ENCODE measurements at places on chromosomes 6 and 20.

DNA sequence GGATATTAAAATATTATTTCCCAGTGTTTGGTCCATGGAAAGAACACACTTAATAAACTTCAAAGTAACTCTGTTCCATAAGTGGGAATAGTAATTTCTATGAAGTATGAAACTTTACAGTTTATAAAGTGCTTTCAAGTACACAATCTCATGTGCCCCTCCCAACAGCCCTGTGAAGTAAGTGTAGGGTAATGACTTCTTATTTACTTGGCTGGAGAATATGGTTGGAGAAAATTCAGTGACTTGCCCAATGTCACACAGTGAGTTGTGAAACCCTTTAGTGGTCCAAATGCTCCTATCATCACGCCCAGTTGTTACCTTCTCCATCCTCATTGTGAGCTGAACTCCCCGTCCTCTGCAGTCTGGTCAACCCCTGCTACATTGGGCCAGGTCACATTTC lies 141.2 kb downstream of the PDE7B start:
- no peak for DNase-seq

DNA sequence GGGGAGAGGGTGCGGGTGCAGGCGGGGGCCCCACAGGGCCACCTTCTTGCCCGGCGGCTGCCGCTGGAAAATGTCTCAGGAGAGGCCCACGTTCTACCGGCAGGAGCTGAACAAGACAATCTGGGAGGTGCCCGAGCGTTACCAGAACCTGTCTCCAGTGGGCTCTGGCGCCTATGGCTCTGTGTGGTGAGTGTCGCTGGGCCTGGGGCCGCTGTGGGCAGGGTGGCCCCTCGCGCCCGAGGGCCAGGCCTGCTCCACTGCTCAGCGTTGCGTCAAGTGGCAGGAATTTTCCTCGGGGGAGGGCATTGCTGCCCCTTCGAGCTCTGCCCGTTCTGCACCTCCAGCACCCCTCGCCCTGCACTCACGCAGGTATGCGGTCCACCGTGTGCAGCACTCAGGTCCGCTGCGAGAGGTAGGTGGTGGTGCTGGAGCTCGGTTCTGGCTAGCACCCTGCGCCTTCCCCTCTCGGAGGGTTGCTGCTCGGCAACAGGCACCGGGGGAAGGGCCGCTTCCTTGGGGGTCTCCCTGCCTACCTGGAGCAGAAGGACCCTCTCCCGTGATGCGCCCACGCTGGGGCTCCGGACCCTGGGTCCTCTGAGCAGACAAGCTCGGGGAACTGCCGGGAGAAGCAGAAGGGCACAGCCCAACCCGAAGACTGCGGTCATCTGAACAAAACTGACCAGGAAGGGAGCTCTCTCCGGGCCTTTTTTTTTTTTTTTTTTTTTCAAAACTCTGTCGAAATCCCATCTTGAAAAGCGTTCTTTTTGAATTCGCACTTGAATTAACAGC lies 674 bp downstream of the MAPK14 start:
- DNase-seq = no peak

GRCh38 chr20:22460231-22460630 lies 124.1 kb downstream of the FOXA2 start:
- no peak for DNase-seq

DNA sequence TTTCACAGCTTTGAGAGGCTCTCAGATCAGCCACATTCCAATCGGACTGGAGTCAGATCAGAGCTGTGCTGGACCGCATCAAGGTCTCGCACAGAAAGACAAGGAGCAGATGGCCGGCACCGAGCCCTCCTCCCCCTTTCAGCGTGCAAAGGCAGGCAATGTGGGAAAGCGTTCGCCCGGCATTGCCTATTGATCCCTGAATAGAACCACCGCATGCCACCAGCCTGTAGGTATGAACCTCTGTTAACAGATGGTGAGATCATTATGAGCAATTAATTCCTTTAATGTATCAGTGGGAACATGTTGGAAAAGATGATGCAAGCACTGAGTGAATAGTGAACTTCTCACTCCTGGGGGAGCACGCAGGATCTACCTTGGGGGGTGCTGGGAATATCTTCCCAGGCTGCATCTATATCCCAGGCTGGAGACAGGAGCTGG lies 117.5 kb upstream of the ID4 start:
- DNase-seq = no peak

GRCh38 chr20:55632592-55632991 lies 372.7 kb downstream of the CBLN4 start:
- no peak for DNase-seq

GRCh38 chr20:44314870-44315269 lies 3.9 kb upstream of the FITM2 start:
- no peak for DNase-seq

DNA sequence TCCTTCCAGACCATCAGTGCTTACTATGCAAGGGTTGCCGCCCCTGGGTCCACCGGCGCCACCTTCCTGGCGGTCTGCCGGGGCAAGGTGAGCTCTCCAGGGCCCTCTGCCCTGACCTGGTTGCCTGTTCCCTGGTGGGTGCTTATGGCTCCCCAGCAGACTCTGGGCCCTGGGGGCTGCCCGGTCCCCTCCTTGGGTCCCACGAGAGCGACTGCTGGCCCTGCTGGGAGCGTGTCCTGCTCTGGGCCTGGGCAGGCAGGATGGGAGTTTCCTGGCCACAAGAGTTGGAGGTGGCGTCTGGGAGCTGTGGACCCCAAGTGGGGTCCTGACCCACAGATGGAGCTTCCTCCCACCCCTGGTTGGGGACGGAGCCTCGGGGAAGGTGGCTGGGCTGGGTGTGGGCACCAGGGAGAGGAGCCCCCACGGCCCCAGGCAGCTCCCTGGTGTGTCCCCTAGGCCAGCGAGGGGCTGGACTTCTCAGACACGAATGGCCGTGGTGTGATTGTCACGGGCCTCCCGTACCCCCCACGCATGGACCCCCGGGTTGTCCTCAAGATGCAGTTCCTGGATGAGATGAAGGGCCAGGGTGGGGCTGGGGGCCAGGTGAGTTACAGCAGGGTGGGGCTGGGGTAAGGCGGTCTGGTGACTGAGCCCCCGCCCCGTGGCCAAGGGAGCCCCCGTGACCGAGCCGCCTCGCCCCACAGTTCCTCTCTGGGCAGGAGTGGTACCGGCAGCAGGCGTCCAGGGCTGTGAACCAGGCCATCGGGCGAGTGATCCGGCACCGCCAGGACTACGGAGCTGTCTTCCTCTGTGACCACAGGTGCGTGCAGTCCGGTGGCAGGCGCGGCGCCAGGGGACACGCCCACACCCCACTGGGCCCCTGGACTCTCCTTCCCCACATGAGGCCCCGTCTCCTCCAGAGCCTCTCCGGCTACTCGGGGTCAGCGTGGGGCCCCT lies 7.1 kb upstream of the TNFRSF6B start:
- no peak for DNase-seq

- no peak for DNase-seq
Observed at GRCh38 chr20:9388160-9388812, 126.1 kb upstream of the LAMP5 start.

DNA sequence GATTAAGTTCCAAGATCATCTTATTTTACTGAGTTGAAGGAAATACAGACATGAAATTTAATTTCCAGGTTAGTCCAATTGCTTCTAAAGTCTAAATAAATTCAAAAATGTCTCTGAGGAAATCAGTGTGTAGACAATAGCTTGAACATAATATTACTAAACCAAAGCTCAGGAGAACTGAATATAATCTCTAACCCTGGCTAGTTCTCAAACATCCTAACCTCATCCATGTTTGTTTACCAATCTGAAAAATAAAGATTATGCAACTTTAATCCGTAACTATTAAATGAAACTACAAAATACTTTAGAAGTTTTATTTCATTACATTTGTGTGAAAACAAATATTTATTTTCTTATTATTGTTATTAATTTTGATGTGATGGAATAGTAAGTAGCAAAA lies 387.2 kb downstream of the TBC1D32 start:
- no peak for DNase-seq

GRCh38 chr6:27785294-27785693 lies 126.9 kb downstream of the OR2B2 start:
- DNase-seq = no peak

GRCh38 chr6:166720856-166721255 lies 93.8 kb upstream of the RPS6KA2 start:
- DNase-seq = no peak

DNA sequence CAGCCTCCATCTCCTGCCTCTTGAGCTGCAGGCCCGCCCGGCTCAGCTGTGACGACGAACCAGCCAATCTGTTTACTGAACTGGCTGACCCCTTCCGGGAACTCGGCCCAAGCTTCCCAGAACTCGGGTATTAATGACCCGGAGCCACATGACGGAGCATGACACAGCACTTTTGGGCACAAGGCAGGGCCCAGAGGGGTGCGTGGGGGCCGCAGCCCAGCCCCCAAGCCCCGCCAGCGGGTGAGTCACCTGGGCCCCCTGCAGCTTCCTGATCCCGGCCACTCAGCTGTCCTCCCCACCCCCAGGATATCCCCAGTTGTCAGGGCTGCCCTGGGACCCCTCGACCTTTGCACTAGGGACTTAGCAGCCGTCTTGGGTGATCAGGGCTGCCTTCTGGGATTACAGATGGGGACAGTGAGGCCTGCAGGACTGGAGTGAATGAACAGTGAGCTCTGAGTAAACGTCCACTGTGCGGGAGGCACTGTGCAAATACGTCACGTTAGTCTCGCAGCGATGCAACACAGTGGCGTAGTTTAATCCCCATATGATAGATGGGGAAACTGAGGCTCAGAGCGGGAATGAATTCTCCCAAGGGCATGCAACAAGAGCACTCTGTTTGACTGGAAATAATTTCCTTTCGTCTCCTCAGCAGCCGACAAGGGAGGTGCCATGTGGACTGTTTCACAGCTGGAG lies 102.1 kb downstream of the CEBPB start:
- no peak for DNase-seq

DNA sequence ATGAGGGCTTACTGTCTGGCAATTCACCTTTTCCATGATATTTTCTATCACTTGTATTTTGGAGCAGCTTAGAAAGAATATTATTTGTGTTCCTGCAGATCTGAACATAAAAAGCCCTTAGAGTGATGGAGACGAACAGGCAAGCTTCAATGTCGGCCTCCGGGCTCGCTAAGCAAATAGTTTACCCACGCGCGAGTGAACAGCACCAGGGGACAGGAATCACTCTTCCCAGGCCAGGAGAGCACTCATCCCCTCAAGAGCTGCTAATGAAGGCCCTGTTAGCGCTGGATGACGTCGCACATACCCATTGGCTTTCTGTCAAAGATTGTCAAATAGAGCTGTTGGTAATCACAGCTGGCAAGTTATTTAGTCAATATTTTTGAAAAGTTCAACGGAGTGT lies 395.7 kb downstream of the ZFAND3 start:
- DNase-seq = no peak

DNA sequence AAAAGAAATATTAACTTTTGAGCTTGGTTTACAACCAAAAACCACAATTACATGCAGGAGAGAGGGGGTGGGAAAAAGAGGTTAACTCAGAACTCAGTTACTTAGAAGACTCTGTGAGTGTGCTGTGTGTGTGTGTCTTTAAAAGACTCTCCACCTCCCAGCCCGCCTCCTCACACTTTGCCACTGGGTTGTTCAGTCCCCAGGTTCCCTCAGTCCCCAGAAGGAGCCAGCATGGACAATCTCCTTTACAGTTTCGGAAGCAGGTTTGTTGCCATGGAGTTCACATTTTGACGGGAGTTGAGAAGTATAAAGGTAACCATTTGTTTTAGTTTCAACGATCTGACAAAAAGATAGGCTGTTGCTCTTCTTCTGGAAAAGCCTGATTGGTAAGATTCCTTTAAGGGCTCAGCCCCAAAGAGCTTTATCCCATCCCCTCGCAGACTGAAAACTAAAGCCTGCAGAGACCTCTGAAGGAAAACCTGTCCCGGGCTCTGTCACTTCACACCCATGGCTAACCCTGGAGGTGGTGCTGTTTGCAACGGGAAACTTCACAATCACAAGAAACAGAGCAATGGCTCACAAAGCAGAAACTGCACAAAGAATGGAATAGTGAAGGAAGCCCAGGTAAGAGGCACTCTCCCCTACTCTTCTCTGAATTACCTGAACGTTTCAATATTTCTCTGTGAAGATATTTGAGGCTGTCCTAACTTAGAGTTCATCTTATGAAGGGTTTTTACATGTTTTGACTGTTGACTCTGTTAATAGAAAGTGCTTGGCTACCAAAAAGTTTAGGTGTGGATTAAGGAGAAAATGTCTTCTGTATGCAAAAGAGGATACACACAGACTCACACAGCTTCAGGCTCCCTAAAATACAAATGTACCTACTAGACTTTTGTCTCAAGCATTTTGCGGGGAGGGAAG lies at the start of gene SPTLC3:
Gene SPTLC3, plus strand, starts transcription at position 212 of the 921 bp plus-strand sequence. Its CDS starts 296 bp downstream, at position 508.
- no peak for DNase-seq

DNA sequence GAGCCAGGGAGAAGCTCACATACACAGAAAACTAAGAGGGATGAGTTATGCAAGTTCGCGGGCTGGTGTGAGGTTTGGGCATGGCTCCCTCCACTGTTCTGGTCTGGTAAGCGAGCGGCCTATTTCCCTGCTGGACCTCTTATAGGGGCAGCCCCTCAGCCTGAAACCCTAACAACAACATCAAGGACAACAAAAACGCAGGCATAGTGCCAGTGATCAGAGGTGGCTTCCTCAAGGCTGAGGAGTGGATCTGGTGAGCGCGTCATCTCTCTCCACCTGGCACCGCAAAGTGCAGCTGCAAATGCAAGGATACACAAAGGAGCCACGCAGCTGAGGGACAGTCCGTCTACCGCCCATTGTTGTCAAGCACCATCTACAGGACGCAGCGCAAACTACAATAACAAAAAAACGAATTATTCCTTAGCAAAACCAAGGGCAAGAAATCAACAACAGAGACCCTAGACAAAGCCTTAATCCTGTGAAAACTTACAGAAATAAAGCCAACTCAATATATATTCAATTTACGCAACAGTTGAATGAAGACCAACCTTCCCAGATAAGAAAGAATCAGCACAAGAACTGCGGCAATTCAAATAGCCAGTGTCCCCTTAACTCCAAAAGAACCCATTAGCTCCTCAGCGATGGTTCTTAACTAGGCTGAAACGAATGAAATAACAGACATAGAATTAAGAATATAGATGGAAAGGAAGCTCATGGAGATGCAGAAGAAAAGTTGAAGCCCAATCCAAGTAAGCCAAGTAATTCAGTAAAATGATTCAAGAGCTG lies 9.2 kb upstream of the DEFB110 start:
- no peak for DNase-seq

- DNase-seq = no peak
Observed at GRCh38 chr6:109512271-109512817, 29.3 kb upstream of the ZBTB24 start.

- no peak for DNase-seq
Observed at GRCh38 chr6:155313602-155314091, 637 bp downstream of the TFB1M start.

GRCh38 chr20:13930281-13930680 lies 60.1 kb downstream of the SEL1L2 start:
- DNase-seq = no peak

GRCh38 chr6:13666194-13667105 lies 45.2 kb downstream of the RANBP9 start:
- DNase-seq = no peak

- DNase-seq = peak; percentile 98
Observed at GRCh38 chr20:35615667-35616464, at the start of gene SPAG4. SPAG4 (plus strand) TSS chr20:35615829; CDS start chr20:35616004, 175 bp downstream.

- peak; percentile 30 for DNase-seq
Observed at GRCh38 chr20:38152621-38153221, 12.3 kb downstream of the TGM2 start.

GRCh38 chr20:17168026-17168612 lies 58.7 kb upstream of the PCSK2 start:
- no peak for DNase-seq
